ENCODE measurements at places on chromosomes 16 and 17. TPM values are rescaled to one million over a fixed set of nuclear protein-coding genes. Genes with fewer than 3 reads are reported as not detected.

PIRT gene
- total RNA-seq, result not detected

SECTM1 gene
- total RNA-seq, result 6.3 TPM

CCL15 gene
- 17.7 TPM for total RNA-seq

ADAM11 gene
- not detected for total RNA-seq

KREMEN2 gene
- total RNA-seq, result not detected

RASD1 gene
- 230 TPM for total RNA-seq

ANKFN1 gene
- total RNA-seq, result not detected

FAM171A2 gene
- 0.68 TPM for total RNA-seq

C16orf74 gene
- 0.98 TPM for total RNA-seq

AATF gene
- 13.2 TPM for total RNA-seq

MRPS23 gene
- 14.3 TPM for total RNA-seq

PRR35 gene
- total RNA-seq, result not detected

VASN gene
- 16.9 TPM for total RNA-seq

ST6GALNAC1 gene
- total RNA-seq, result 1.4 TPM

KRTAP2-3 gene
- total RNA-seq, result not detected

MGRN1 gene
- 62.1 TPM for total RNA-seq

C17orf100 gene
- total RNA-seq, result 1.9 TPM

DDX28 gene
- 8.1 TPM for total RNA-seq

CCL4 gene
- 2.8 TPM for total RNA-seq

SYCE1L gene
- total RNA-seq, result 1.1 TPM

USH1G gene
- not detected for total RNA-seq

IL17C gene
- not detected for total RNA-seq

SLC7A6 gene
- 9.6 TPM for total RNA-seq

NLGN2 gene
- total RNA-seq, result 5.3 TPM

Measured in right lobe of liver (tissue), 6 donors.